ENCODE measurements at places on chromosomes 6 and 20.

- peak; percentile 11 for ATAC-seq
Measured at GRCh38 chr6:159693894-159694545, 979 bp upstream of the SOD2 start.

- no peak for ATAC-seq
Measured at GRCh38 chr6:36314221-36315014, 22.3 kb downstream of the BNIP5 start.

- no peak for ATAC-seq
Measured at GRCh38 chr6:133548423-133549159, 307.4 kb downstream of the EYA4 start.

DNA sequence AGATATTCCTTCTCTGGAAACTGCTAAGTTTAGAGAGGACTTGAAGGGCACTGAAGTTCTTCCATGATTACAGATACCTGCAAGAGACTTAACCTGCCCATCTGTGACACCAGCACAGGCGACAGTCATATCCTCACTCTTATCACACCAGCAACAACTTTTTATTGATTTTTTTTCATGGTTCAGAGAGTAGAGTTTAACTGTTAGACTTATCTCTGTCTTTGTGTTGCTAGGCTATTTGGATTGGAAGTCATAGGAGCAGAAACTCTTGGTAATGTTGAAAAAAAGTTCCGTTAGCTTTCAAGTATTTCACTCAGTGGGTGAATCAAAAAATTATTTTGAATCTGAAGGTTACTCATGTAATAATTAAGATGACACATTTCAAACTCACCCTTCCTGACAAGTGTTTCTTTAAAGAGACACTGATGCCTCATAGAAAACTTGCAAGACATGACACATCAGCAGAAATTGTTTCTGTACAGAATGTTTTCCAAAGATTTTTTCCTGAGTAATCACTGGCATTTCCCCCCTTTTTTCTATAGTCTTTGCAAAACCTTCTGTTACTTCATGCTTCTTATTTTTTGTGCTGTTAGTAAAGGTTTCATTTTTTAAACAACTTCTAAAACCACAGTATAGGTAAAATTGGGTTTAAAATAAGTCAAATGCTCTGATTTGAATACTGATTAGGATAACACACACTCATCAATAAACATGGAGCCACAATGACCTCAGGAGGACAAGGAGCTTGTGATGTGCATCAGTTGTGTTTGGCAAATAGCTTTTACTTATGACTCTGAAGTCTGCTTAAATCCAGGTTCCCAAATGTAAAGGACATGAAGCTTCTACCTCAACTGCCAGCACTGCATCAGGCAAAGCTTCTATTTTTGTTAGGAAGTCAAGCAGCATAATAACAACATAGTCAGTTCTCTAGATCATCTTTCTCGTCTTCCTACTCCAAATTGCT, 252.9 kb upstream of the MAN1A1 start:
- ATAC-seq, result peak; percentile 69

DNA sequence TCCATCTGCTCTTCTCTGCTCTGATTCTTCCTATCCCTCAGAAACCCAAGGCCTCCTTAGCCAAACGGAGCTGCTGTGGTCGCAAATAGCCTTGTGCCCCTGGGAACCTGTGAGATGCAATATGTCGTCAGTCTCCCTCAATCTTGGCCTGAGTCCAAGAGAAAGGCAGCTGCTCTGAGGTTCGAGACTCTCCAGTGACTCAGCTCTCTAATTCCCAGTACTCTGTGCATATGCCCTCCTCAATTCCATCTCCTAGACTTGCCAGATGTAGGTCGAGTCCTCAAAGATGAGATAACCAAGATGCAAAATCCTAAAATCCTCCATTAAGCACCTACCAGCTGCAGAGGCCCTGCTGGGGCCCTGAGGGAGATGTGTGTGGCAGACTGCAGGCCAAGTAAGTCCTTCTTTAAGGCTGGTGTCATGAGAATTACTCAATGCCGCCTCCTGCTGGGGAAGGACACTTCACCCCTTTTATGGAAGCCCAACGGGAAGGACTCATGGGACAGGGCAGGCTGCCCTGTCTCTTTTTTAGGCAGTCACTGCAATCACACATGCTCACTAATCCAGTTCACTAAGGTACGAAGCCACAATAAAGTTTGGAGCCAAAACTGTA, 28.5 kb downstream of the C6orf15 start:
- no peak for ATAC-seq

DNA sequence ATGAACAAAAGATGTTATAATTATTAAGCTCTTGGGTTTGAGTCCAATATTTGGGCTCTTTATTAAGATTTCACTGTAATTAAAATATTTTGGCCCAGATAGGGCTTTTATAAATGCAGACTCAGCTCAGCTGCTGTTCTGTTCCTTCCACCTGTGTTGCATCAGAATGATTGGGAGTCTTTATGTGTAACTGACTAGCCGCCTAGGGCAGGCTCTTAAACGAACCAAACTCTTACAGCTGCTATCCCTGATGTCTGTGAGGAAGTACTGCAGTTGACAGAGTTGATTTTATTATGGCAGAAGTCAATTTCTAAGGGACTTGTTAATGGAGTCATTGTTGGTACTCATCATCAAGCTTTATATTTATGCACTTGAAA, 144.7 kb downstream of the MYO6 start:
- no peak for ATAC-seq

DNA sequence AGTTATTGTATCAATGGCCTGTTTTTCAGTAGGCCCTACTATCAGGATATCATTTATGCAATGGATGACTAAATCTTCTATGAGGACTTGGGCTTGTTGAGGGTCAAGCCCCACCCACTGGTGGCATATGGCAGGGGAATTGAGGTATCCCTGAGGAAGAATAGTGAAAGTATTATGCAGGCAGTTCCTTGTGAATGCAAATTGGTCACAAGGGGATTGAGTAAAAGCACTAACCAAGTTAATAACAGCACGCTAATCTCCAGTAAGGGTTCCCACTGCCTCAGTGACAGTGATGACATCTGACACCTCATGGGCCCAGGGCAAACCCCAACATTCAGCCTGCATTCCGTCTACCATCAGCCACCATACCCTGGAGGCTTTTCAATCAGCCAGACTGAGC, 14.9 kb downstream of the BPIFA1 start:
- ATAC-seq, result no peak

GRCh38 chr6:154498340-154498934, 12.0 kb downstream of the CNKSR3 start:
- ATAC-seq, result no peak

DNA sequence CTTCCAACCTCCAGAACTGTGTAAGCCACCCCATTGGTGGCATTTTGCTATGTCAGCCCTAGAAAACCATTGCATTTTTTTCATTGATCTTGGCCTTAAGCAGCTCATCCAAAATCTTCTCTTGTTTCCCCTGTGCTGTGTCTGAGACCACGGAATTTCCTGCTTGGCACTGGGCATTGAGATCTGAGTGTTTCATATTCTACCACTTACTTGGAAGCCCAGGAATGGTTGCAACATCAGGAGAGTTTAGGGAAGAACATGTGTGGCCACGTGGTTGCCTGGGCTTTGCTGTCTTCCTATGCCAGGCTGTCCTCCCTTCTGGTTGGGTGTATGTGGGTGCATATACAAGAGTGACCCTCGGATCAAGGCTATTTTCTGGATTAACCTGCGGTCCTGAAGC, 139.3 kb upstream of the PMEPA1 start:
- no peak for ATAC-seq

DNA sequence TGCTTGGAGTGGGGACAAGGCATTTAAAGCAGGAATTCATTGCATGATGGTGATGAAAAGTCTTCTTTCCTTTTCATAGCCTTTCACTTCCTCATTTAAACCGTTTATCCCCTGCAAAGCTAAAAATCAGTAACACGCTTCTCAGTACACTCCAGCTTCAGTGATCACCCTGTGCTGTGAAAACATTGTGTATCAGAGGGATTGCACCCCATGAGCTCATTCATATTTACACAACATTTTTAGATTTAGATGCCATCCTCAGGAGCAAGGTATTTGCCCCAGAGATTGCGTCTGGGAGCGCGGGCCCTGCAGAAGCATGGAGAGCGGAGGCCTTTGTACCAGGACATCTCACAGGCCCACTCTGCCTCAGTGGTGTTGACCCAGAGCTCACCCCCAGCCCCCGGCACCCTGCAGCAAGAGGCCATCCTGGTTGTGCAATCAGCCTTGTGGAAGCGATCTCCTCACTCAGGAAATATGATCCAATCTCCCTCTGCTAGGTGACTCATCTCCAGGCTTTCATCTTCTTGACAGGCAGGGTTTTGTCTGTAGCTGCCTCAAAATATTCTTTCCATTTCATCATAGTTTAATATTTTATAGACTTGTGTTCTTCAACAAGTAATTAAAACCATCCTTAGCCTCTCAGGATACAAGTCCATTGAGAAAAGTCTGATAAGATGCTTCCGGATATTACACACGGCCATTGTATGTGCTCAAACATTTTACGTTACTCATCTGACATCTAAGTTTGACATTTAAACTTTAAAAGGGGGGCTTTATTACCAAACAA, 38.9 kb upstream of the THBS2 start:
- peak; percentile 94 for ATAC-seq

DNA sequence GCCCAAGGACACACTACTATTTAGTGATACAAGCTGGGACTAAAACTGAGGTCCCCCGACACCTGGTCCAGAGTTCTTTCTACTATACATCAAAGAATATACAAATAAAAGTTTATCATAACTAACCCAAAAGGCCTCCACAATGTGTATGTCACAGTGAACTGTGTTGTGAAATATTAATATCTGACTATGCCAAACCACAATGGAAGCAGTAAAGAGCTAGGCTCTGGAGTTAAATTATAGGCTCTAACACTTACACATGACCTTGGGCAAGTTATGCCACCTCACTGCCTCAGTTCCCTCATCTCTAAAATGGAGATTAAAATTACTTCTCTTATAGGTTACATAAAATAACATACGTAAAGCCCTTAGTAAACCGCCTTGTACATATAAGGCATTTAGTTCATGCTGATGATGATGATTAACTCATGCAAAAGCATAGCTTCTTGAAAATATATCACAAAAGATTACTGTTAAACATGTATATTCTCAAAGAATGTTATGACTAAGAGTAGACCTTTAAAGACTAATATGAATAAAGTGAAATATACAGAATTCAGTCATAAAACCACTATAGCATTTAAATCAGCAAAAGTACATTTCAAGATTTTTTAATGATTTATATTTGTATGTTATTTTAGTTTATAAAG, 5.7 kb downstream of the SUPT3H start:
- ATAC-seq, result no peak

- ATAC-seq, result no peak
Measured at GRCh38 chr6:73506246-73506645, 14.6 kb downstream of the EEF1A1 start.

DNA sequence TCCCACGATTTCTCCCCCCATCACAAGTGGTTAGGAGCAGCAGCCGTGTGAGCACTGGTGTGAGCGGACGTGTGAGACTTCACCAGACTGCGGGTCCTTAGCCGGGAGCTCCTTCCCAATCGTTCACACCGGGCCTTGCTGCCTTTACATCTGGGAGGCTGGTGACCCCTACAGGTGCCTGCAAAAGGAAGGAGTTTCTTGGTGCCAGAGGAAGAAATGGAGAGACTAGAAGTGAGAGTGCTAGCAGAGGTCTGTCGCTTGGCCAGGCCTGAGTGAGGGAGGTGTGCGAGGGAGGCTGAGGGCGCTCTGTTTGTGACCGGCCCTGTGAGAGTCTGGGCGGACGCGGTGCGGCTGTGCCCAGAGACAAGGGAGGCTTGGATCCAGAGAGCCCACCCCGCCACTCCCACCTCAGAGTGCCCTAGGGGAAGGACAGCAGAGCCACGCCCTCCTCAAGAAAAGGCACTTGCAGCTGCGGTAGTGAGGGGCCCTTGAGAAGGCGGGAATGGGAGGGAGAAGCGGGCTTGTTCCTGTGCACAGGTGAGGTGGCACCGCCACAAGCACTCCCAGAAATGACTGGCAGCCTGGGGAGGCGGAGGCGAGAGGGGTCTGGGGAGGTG, 10.0 kb upstream of the ARMC2 start:
- peak; percentile 37 for ATAC-seq

- no peak for ATAC-seq
Measured at GRCh38 chr6:87675004-87675681, 26.9 kb downstream of the AKIRIN2 start.

DNA sequence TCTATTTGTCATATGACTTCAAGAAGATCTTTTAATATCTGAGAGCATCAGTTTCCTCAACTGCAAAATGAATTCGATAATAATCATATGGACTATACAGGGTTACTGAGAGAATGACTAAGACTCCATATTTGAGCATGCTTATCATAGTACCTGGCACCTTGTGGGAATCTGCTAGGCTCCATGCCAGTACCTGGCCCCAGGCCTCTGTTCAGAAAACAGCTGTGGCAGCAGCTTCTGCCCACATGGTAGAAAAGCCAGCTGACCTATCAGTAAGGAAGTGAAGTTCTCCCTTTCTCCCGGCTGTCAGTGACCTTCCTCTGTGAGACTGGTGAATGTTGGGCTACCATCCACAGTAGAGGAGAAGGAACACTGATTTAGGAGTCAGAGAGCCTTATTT, 574.9 kb upstream of the CHD6 start:
- no peak for ATAC-seq

GRCh38 chr6:24827162-24827561, 28.4 kb upstream of the ARMH2 start:
- ATAC-seq, result peak; percentile 86

DNA sequence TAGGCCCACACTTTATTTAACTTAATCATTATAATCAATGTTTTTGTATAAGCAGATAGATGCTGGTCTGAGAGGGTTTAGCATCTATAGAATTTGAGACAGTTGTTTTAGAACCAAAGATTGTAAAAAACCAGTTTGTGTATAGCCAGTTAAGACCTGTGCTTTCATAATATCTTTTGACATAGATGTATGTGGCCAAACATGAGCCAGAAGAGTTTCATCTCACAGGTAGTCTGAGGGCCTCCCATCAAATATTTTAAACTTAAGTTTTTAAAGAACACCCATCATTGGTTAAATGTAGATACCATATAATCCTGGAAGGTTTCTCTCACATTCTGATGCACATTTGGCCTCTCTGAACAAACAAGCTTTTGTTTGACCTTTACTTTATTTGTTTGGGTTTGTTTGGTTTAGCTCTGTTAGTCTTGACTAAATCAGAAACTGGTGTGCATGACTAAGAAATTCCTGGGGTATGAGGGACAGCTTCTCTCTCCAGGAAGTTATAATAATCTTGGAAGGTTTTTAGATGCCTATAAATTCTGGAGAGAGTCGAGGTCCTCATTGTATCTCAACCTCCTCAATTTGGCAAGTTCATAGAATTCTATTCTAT, 58.0 kb upstream of the TMEM200A start:
- peak; percentile 76 for ATAC-seq

GRCh38 chr6:19317431-19317986, 519.7 kb upstream of the ID4 start:
- ATAC-seq, result no peak

GRCh38 chr6:26611599-26611998, 14.8 kb downstream of the ABT1 start:
- ATAC-seq, result no peak

DNA sequence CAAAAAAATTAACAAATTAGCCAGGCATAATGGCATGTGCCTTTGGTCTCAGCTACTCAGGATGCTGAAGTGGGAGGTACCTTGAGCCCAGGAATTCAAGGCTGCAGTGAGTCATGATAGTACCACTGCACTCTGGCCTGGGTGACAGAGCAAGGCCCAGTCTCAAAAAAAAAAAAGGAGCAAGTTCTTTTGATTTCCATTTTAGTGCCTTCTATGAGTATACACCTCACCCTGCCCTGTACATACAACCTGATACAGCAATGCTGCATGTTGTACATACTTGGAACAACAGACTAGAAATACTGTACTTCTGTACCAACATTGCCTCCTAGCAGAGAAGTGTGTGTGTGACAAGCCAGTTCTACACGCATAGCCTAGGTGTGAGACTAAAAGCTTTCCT, 97.3 kb upstream of the CARMIL1 start:
- peak; percentile 67 for ATAC-seq
